ENCODE measurements at places on chromosomes 1 and 21.
A peak's percentile ranks its signal among the peaks of the same experiment; 100 is the strongest.

DNA sequence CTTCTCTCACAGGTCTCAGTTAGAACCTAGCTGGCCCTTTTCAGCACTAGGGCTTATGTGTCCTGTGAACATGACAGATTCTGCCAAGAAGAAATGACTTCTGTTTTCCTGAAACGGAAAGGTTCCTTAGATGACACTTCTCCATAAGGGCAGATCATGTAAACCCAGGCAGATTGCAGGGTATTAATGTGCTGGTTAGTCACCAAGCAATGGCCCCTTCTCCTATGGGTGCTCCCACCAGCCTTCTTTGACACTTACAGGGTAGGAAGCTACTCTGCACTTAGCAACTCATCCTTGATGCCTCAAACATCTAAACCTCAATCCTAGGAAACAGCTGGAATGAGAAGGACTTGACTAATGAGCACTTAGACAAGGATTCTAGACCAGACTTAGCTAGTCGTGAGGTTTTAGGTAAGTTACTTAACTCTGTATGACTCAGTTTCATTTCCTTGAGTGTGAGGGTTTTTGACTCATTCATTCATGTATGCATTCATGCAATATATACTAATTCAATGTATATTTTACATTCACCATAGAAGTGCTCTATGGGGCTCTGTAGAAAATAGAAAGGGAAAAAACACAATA is 74.1 kb upstream of the PLXNA2 start:
- no peak for DNase-seq

GRCh38 chr1:112359961-112360767 is 35.9 kb upstream of the CTTNBP2NL start:
- peak; percentile 22 for DNase-seq

- no peak for DNase-seq
Observed at GRCh38 chr21:42765656-42766055, 112.2 kb downstream of the PDE9A start.

DNA sequence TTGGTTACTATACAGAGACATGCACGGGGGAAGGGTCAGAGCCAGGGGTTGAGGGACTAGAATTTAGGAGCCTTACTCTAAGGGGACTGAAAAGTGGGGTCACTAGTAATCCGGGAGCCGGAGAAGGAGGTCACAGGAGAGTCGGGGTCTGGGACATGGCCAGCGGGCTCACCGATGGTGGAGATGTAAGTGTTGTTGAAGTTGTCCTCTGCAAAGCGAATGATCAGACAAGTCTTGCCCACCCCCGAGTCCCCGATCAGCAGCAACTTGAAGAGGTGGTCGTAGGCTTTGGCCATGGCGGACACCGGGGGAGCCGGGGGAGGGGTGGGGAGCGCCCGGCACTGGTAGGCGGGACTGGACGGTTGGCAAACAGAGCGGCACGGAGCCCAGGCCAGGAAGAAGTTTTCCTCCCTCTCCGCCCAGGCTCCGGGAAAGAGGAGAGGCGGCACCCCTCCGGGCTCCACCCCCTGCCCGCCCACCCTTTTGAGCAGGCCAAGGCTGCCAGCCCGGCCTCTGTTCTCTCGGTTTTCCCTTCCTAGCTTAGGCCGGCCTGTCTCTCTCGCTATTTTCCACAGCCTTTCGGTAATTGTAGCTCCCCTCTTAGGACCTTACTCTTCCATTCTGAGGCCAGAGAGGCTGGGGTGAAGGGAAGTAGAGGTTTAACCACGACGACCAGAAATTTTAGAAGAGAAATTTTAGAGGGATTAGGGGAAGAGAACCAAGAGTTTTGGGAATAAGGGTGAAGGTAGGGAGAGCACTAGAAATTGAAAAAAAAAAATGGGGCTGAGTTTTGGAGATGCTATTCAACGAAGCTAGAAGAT is at the start of gene RAB13:
Gene RAB13, minus strand, starts transcription at position 399 of the 821 bp plus-strand sequence. Its CDS starts 103 bp downstream, at position 296.
- peak; percentile 86 for DNase-seq

DNA sequence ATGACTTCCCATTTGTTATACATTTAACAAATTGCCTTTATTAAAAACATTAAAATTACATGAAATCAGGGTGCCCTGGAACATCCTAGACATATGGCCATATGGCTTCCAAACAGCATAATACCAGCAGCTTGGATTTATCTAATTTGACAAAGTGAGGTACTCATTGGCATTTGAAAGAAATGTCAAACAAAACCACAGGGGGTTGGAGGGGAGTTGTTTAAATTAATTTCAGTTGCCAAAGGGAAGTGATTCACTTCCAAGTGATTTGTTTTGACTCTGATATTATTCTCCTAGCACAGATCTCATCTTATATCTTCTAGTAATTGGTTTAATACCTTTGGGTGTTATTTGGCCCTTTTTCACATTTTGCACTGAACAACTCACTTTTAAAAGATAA is 24.5 kb upstream of the POU2F1 start:
- DNase-seq = peak; percentile 79

GRCh38 chr1:232260045-232260444 is 369.9 kb downstream of the SIPA1L2 start:
- DNase-seq = no peak

DNA sequence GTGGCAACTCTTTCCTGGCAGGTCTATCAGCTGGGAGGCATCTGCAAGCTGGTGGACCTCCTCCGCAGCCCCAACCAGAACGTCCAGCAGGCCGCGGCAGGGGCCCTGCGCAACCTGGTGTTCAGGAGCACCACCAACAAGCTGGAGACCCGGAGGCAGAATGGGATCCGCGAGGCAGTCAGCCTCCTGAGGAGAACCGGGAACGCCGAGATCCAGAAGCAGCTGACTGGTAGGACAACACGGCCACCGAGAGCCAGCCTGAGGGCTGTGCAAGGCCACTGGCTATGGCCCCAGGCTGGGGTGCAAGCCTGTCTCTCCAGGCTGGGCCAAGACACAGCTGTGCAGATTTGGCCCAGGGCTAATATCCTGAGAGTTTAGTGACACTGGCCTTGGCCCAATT is 34.2 kb downstream of the PKP1 start:
- DNase-seq = no peak

DNA sequence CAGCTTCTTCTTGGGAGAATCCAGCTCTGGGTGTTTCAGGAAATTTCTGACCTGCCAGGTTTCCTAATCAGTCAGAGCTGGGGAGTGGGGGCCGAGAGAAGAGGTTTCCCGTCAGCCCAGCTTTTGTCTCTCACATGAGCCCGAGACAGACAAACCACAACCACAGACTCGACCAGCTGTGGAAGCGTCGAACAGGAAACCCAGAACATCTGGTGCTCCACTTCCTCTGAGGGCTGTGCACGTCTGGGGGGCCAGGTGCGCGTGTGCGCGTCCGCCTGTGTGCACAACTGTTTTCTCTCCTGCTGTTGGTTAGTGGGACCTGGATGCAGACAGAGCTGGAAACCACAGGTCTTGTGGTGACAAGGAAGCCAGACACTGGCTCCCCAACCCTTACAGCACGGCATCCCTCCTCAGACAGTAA is 113.0 kb upstream of the SLC25A33 start:
- no peak for DNase-seq

DNA sequence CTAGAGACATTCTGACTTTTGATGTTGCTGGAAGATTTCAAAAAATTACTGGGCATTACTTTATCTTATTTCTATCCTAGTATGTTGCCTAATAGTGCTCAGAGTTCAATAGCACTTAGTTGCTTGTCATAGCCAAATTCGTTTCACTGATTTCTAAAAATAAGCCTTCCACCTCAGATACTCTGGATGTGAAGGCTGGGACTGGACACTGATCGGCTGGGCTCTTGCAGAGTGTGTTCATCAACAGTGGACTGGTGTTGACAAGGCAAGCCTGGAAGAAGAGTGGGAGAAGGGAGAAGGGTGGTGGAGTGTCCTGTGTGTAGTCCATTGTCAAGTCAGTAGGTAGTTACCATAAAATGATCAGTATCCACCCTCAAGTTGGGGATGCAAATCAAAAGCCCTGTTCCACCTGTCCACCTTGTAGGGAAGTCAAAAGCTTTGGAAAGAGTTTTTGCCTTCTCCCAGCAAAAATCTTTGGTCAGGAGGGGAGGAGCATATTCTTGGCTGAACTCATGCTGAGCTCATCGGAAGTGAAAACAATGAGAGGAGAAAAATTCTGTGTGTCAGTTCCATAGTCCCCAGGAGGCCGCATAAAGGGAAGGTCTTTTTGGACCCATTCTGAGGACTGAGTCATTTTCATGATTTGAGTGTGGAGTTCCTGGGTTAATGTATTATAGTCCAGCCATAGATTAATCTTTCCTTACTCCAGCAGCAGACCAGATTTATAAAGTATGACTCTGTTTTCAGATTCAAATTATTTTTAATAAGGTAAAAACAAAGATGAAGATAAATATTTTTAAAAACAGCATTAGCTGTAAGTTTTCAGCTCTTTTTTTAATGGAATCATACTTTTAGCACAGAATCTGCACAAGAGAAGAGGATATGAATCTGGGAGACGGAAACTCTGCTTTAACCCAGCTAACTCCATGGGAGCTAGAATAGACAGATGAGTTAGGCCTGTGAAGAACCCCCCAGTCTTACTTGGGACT is 99.5 kb upstream of the BMP8A start:
- peak; percentile 93 for DNase-seq

DNA sequence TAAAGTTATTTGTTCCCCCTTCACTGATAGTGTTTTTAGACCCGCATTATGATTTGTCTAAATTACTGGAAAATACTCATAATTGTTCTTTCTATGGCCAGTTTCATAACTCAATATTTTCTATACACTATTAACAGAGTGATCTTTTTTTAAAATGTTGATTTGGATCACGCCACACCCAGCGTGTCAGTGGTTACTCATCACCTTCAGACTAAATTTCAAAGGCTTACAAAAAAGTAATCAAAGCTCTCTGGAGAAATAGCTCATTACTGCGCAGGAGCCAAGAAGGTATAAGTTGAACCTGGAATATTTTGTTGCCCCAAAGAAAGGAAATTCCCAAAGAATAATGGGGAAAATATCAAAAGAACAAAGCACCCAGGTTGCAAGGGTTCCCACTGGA is 104.9 kb downstream of the EVI5 start:
- DNase-seq = no peak

- no peak for DNase-seq
Observed at GRCh38 chr1:92778376-92778775, 6.5 kb downstream of the EVI5 start.

DNA sequence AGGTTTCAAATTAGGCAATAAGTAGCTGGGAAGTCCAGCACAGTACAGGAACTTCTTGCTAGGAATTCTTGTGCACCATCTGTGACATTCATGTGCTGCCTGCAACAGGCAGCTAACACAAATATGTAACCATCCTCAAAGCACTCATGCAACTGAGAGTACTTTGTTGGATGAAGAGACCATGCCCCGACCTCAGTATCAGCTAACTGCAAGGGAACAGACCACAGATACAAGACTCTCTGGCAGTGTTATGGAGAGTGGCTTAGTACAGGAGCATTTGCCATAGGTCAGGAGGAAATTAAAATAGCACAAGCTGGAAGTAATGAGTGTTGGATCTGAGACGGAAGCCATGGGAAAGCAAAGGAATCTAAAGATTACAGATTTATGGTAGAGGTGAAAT is 123.6 kb downstream of the LRRC53 start:
- DNase-seq = no peak

DNA sequence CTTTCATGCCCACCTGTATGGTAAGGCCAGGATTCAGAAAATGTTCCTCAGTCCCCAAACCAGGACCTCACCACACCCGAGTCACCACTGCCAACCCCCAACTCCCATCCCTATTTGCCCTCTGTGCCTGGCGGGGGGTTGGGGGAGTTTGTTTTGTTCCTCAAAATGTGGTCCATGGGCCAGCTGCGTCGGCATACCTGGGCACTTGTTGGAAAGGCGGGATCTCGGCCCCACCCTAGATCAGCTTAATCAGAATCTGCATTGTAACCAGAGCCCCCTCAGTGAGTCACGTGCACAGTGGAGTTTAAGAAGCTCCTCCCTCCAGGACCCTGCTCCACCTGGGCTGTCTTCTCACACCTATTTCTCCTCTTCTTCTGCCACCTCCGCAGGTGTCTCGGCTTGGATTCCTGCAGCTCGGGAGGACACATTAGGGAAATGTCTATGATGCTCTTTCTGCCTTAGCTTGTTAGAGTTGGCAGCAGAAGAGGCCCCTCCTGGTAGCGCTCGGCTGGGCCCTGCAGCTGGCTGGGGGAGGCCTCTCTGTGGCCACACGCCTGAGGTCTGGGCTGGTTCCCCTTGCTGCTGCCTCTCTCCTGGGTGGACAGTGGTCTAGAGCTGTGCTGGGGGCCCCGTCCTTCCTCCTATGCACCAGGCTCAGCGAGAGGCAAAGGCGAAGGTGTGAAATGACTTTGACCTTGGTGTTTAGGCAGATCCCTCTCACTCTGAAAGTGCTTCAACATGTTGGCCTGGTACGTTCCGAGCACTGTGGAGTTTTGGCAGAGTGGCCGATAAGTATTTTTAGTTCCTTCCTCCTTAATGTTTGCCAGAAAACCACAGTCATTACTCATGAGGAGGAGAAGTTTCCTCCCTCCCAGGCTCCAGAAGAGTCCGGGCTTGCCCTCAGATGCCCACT is 41.8 kb upstream of the CAMTA1 start:
- DNase-seq = peak; percentile 90

GRCh38 chr1:119647734-119648619 is at the start of gene ZNF697:
Gene ZNF697 (minus strand): TSS chr1:119648266. CDS start chr1:119626100, 22,166 bp downstream.
- peak; percentile 98 for DNase-seq

DNA sequence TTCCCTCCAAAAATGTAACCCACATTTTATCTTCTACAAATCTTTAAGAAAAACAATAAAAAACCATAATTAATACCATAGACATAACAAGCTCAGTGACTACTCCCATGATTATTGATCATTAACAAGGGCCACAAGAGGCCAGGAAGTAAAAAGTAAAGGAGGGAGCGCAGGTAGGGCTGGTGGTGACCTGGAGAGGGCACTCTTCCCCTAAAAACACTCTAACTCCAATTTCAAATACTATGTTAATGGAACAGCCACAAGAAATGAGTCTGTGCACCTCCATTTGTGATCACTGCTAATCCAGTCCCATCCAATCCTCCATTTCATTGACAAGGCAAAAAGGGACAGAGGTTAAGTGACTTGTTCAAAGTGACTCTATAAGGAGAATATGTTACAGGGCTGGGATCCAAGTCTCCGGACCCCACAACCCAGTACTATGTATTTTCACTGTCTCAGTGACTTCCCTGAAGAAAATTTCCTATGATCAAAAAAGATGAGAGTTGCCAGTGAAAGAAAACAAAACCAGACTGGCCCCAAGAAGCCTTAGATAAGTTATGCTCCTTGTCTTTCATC is 41.2 kb upstream of the CFAP298 start:
- DNase-seq = peak; percentile 26

DNA sequence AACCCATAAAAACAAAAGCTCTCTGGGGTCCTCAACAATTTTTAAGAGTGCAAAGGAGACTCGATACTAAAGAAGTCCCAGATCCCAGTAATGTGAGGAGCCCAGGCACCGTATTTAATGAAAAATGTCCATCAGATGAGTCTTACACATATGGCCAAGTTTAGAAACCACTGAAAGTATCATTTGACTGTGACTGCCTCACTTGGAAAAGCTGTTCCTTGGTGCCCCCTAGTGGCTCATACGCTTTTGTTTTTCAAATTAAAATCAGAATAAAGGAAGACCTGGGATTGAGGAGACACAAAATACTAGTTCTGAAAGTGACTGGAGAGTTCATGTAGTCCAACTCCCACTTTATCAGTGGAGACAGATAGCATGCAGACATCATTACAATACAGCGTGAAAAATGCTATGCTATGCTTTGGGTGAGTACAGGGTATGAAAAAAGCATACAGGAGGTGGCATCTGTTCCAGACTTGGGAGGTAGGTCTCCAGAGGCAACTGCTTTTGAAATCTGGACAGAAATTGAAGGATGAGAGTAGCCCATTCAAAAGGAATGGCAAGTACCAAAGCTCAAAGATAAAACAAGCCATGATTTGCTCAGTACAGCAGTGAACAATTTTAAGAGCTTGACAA is 33.8 kb downstream of the GDAP2 start:
- DNase-seq = peak; percentile 84

Measured in M059J (cell line).